AML-193 (cell line): ENCODE measurements at places on chromosomes 13 and 19.

GRCh38 chr19:19371059-19371458, 34.4 kb upstream of the GATAD2A start:
- DNase-seq, result no peak

- no peak for DNase-seq
These were observed 278.3 kb downstream of the UQCRFS1 start for GRCh38 chr19:28934631-28935030.

GRCh38 chr19:40716031-40716481, 630 bp downstream of the COQ8B start:
- DNase-seq, result no peak

DNA sequence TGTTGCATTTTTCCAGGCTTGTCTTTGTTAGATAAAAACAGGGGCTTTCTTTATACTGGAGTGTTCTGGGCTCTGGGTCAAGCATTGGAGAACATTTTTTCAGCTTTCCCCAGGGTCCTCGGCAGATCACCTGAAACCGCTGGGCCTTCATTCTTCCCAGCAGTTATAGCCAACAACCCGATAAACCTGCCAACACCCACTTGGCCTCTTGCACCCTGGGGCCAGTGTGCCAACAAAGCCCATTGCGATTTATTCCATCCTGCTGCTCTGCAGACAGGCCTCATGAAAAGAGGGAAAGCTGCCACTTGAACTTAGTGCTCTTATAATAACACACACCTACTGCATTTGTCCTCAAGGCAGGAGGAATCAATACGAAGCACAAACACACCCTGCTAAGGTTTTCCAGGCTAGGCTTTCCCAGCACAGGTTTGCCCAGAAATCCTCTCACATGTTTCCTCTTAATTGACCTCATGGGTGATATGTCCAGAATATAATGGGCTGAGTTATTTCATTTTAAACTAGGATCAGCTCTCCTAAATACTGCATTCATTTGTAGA, 669.3 kb downstream of the LIG4 start:
- no peak for DNase-seq

- DNase-seq, result no peak
These were observed at the start of gene PRX for GRCh38 chr19:40413291-40413845. PRX (minus strand) TSS chr19:40413378; CDS start chr19:40407932, 5,446 bp downstream.

- no peak for DNase-seq
These were observed 422 bp upstream of the MTUS2 start for GRCh38 chr13:28819735-28820098.

- DNase-seq, result no peak
These were observed 2.0 kb upstream of the KCNN4 start for GRCh38 chr19:43782689-43783231.

DNA sequence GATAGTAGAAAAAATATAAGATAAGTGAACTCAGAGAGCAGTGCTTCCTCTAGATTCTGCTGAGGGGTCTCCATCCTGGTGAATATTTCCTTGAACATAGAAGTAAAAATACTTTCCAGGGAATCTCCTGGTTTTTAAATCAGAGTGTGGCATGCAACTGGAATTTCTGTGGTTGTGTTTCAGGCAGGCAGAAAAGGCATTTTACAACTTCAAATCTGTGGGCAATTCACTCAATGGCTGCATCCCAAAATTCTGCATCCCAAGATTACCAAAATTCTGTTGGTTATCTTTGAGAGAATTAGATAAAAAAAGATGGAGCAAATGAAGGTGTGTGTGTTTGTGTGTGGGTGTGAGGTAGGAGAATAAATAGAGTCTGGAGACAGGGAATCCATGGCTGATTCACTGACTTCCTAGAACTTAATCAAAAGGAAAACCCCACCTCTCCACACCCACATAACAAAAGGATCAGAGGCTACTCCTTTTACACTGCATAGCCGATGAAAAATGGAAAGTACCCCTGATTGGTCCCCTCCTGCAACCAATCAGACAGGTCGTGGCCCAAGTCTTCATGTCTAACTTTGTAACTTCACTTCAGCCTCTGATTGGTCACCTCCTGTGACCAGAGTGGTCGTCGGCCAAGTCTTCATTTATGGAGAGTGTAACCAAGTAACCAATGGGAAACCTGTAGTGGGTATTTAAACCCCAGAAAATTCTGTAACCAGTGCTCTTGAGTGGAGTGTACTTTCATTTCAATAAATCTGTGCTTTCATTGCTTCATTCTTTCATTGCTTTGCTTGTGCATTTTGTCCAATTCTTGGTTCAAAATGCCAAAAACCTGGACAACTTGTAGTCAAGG, 112.8 kb downstream of the DLEU7 start:
- no peak for DNase-seq

DNA sequence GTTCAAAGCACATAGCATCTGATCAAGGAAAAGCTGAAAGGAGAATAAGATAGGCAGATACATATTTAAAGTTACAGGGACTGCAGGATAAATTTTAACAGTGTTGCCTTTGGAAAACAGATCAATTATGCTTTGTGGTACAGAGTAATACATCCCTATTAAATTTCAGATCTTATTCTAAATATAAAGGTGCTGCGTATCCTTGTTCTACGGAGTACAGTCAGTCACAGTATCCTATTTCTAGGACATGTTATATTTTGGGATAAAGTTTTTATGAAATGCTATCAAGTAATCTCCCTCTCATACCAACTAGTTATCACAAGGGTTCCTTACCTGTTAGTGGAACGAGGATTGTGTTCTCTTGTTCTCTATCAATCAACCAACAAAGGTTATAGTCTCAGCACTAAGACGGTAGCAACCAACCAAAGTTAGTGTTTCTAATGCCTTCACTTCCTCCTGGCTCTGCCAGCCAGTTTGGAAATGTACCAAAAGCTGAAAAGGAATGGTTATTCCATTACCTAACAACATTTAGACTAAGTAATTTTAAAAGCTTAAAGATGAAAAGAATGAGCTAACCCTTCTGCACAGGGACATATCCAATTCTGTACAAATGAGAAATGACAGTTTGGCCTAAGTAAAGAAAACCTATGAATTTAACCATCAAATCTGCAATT, 35.2 kb downstream of the TSC22D1 start:
- no peak for DNase-seq

GRCh38 chr13:50319635-50320255, 304.5 kb downstream of the KCNRG start:
- peak; percentile 89 for DNase-seq

DNA sequence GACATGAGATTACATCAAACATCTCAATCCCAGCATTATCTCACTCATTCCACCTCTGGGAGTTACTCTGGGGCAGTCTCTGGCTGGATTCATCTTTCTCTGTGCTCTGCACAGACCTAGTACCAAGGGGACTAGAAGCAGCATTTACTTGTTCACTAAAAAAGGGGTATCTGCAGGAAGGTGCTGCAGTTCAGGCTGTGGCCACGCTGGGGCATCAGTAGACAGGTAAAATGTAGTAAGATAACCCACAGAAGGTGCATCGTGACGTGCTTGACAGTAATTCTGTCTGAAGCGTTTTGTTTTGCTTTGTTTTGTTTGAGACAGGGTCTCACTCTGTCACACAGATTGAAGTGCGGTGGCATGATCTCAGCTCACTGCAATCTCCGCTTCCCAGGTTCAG, 29.3 kb downstream of the ZNF564 start:
- DNase-seq, result no peak
